Omental fat pad (tissue), 4 donors: ENCODE measurements at places on chromosomes 13 and 19. TPM values are rescaled to one million over a fixed set of nuclear protein-coding genes. Genes with fewer than 3 reads are reported as not detected.

The FARSA gene
- 61.1 TPM for total RNA-seq

The PSG7 gene
- not detected for total RNA-seq

GRCh38 chr13:26950968-26951367 is 190.4 kb upstream of the GPR12 start:
- DNase-seq: no peak

- no peak for DNase-seq
Measured at GRCh38 chr13:113602291-113602988, 17.9 kb downstream of the TFDP1 start.

DNA sequence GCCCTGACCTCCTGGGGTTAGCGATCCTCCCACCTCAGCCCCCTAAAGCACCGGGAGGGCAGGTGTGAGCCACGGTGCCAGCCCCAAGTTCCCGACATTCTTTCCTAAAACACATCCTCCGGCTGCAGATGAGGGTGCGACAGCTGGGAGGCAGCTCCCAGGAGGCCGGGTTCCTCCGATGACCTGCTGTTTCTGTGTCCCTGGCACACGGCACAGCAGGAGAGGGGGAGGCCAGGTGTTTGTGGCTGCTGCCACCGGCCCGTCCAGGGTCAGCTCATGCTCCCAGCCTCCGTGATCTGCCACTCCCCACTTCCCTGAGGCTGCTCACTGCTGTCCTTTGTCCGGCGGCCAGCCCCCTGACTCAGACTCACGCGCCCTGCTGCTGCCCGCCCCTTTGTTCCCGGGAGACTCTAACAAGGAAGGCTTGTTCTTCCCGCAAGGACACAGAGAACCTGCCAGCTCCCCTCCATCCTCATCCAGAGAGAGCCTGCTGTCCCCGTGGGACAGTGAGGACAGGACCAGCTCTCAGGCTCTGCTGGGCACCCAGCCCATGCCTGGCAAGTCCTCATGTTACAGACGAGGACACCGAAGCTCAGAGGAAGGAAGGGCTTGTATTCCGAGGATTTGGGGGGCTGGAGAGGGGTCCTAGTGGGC is 10.6 kb upstream of the MADCAM1 start:
- no peak for DNase-seq

- no peak for DNase-seq
Measured at GRCh38 chr19:10603084-10603872, 16.2 kb upstream of the AP1M2 start.

DNA sequence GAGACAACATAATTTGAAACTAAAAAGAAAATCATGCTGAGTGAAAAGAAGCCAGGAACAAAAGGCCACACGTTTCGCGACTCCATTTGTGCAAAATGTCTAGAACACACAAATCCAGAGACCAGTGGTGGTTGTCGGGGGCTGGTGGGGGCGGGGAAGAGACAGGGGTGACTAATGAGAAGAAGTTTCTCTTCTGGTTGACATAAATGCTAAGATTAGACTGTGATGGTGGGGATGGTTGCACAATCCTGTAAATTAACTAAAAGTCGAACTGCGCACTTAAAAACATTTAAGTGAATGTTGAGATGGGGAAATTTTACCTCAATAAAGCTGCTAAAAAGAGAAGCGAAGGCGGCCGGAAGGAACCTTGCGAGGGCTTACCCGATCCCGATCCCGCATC is 7.1 kb downstream of the AKAP8 start:
- no peak for DNase-seq

DNA sequence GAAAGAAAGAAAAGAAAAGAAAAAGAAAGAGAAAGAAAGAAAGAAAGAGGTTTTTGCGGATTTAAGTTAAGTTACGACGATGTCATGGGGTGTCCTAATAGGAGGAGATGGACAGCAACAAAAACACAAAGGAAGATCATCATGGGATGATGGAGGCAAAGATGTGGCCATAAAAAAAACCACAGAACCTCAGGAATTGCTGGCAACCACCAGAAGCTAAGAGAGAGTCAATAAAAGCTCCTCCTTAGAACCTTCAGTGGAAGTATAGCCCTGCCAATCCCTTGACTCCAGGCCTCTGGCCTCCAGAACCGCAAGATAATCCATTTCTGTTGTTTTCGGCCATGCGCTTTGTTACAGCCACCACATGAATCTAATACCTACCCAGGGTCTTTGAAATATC is 11.5 kb downstream of the PLEKHA4 start:
- no peak for DNase-seq
